ENCODE measurements at places on chromosomes 16 and 17.

DNA sequence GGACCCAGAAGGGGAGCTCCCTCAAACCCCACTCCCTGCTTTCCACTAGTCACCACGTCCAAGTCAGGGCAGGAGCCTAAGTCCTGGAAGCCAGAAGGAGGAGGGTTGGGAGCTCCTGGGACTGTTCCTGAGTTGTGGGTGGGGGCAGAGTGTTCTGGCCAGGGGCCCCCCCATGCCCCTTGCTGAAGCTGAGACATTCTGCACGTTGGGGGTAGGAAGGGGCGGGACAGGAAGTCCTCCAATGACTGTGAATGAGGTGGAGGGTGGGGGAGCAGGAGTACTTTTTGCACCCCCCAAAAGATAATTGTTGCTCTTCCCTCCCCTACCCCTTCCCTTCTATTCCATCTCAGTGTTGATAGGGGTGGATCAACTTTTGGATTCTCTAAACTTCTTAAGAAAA, 21.4 kb upstream of the C17orf113 start:
- no peak for DNase-seq

GRCh38 chr16:56300242-56300623, 108.9 kb downstream of the GNAO1 start:
- DNase-seq, result no peak

GRCh38 chr17:27640790-27641189, 9.8 kb downstream of the LGALS9 start:
- DNase-seq, result no peak

GRCh38 chr17:2905696-2906501, 109.7 kb downstream of the RAP1GAP2 start:
- no peak for DNase-seq

DNA sequence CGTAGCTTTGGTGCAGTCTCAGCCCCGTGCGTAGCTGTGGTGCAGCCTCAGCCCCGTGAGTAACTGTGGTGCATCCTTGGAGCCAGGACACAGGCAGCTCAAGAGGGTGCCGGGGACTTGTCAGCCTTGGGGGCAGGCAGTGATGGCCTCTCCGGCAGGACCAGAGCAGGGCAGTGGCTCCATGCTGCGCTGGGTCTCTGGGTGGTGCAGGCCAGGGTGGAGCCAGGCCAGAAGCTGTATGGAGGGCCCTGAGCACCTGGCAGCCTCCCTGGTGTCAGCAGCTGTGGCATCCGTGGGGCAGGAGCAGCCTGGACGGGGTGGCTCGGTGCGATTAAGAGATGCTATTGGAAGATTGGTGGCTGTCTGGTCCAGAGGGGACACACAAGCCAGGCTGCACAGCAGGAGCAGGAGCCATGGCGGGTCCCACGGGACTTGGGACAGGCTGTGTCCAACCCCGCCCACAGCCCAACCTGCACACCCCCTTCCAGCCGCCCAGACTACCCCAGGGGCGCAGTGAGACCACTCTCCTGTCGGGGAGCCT, 28.3 kb upstream of the CDH15 start:
- peak; percentile 12 for DNase-seq

GRCh38 chr16:22322021-22322471, 24.8 kb downstream of the POLR3E start:
- DNase-seq, result no peak

- DNase-seq, result no peak
Measured at GRCh38 chr16:27156579-27156978, 46.7 kb upstream of the KDM8 start.

- DNase-seq, result no peak
Measured at GRCh38 chr17:13544292-13544691, 57.4 kb downstream of the HS3ST3A1 start.

DNA sequence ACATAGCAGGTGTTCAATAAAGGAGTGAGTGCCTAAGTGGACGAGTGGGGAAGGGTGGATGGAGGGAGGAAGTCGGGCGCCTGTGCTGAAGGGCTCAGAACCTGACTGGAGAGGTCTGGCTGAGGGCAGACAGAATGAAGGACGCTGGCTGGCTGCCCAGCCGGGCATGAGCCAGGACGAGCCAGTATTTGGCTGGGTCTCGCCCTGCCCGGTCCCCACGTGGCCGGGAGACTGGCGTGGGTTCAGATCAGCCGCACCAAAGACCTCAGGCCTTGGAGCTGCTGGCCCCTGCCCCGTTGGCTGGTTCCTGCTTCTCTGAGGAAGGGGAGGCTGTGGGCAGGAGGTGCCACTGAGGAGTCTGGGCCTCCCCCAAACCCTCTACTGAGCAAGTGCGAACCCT, 79.8 kb downstream of the ENGASE start:
- DNase-seq, result no peak

GRCh38 chr16:78473031-78473699, 373.7 kb downstream of the WWOX start:
- DNase-seq, result no peak

DNA sequence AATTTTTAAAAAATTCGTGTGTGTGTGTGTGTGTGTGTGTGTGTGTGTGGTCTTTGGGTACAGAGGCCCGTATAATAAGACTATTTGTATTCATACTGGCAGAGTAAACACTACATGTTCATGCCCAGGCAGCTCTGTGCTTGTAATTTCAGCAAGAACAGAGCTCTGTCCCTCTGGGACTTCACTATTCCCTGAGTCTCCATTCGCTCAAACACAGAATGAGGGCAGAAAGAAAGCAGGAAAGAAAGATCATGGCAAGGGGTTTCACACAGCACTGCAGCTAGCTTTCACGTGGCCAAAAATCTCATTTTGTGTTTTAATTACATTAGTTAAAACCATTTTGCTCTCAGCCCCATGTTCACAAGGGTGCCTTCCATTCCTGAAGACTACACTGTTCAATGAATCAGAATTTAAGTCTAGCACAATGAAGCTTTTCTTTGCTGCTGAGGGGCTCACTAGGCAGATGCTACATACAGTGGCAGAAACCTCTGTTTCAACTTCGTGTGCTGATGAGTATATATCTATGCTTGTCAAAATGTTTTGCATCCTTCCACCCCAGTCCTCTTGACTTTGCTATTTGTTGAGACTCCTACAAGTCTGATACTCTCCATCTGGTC, 198.4 kb upstream of the C17orf78 start:
- DNase-seq, result no peak

DNA sequence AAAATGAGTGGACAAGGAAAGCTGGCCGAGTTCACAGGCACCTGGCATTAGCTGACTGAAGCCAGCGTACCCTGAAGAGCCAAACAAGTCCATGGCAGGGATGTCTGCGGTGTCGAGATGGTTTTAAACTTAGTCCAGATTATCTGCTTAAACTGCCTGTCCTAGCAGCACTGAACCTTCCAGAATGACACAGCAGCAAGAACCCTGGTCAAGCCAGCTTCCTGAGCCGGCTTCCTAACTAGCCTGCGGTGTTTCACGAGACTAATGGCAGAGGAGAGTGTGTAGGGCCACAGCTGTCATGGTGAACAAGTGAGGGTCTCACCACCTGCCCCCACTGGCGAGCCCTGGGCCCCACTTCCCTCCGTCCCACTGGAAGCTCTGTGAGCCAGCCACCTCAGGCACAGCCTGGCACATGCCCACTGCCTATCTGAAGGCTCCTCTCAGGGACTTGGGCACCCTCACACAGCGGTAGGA, 28.8 kb upstream of the MTSS2 start:
- no peak for DNase-seq

DNA sequence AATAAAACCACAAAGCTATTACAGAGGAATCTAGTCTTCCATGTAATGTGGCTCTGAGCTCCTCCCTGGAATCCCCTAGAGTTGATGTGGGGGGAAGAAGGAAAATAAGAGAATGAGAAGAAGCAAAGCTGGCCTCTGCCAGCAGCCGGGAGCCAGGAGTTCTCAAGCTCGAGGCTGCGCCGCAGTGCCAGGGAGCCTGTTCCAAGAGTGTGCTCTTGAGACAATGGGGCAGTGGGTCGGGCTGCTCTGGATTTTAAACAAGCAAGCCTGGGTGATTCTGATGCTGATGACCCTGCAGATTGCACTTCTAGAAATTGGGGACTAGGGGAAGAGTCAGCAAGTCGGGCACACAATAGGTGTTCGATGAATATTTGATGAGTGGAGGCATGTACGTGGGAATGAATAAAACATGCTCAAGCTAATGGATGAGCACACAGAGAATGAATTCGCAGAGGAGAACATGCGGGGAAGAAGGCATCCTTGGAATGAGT, 119.9 kb downstream of the CMIP start:
- DNase-seq, result no peak

GRCh38 chr16:10616419-10616755, 36.0 kb upstream of the EMP2 start:
- no peak for DNase-seq

GRCh38 chr17:80671825-80672110, 127.1 kb downstream of the RPTOR start:
- DNase-seq, result no peak

DNA sequence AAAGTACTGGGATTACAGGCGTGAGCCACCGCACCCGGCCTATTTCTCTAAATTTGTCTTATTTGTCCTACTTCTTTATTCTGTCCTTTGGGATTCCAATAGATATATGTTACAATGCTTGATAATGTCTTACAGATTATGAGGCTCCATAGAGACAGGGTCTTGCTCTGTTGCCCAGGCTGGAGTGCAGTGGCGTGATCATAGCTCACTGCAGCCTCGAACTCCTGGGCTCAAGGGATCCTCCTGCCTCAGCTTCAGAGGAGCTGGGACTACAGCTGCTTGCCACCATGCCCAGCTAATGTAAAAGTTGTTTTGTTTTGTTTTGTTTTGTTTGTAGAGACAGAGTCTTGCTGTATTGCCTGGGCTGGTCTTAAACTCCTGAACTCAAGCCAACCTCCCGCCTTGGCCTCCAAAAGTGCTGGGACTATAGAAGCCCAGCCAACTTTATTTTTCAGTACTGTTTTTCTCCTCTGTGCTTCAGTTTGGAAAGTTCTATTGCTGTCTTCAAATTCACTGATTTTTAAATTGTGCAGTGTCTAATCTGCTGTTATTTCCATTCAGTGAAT, 10.3 kb downstream of the ANKRD13B start:
- no peak for DNase-seq

- DNase-seq, result peak; percentile 26
Measured at GRCh38 chr16:62869837-62870236, 833.6 kb upstream of the CDH8 start.

DNA sequence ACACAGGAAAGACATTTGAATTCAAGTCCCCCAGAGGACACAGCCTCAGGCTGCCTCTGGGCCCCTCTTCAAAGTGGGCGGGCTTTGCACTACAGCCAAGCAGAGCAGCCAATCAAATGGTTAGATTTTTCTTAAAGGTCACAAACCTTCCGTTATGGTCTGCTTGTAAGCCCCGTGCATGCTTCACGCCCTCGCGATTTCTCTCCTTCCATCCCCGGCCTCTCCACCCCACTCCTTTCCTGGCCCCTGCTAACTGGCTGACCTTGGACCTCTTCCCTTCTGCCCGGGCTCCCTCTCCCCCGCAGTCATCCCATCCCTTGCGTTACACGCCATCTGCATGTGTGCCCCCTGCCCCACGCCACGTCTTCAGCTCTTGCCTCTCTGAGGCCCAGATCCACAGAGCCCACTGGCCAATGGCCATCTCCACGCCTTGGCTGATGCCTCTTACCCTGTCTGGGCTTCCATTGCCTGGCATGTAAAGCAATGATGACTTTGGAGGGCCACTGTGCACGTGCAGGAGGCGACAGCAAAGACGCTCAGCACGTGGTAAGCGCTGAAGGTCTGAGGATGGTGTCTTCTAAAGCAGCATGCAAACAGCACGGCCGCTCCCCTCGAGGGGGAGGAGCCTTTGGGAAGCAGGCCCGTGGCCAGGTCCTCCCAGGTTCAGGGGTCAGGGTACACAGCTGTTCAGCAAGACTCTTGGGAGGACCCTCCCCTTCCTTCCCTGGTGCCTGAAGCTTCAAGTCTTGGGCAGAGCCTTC, 86.8 kb downstream of the ZDHHC7 start:
- no peak for DNase-seq

DNA sequence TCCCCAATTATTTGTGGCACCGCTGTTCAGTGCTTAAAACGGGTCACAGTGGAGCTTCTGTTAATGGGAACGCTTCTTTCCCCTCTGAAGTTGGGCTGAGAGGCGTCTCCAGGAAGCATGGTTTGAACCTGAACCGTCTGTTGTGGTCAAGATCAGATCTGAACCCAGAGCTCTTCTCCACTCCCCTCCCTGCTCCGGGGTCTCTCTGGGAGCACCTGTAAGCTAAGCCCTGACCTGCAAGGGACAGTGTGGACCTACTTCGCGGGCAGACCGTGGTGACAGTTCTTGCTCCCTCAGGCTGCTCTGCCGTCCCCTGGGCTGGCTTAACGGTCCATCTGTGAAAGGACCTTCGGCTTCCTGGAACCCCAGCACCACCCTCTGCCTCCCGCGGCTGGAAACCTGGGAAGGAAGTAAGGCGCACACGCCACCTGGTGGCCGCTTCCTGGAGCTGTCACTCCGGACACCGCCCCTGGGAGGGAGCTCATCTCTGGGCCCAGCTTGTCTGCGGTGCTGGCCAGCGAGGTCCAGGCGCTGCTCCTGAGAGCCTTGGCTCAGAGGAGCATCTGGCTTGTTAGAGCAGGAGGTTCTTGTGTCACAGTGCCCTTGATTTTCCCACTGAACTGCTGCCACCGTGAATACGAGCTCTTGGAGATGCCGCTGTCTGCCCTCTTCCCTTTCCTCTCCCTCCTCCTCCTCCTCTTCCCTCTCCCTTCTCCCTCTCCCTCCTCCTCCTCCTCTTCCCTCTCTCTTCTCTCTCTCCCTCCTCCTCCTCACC, 518.5 kb upstream of the EEF2KMT start:
- peak; percentile 13 for DNase-seq

- no peak for DNase-seq
Measured at GRCh38 chr17:47686276-47686635, 7.7 kb upstream of the TBKBP1 start.

GRCh38 chr17:30956764-30957374, 14.0 kb upstream of the RNF135 start:
- DNase-seq, result no peak

DNA sequence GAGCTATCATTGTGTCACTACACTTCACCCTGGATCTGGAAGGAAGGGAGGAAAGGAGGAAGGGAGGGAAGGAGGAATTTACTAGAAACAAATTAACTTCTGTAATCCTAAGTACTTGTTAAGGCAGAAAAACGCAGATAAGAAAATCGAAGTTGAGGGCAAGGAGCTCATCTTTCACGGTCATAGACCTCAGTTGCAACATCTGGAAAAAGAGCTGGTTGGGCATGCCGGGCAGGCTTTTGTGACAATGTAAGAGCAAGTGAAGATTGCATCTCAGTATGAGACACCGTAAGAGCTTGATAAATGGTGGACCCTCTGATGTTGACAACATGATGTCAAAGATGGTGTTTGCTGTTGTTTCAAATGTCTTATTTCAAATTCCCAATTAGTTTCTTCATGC, 721.5 kb downstream of the MAF start:
- no peak for DNase-seq

GRCh38 chr17:78163881-78164747, 4.3 kb upstream of the SYNGR2 start:
- no peak for DNase-seq

DNA sequence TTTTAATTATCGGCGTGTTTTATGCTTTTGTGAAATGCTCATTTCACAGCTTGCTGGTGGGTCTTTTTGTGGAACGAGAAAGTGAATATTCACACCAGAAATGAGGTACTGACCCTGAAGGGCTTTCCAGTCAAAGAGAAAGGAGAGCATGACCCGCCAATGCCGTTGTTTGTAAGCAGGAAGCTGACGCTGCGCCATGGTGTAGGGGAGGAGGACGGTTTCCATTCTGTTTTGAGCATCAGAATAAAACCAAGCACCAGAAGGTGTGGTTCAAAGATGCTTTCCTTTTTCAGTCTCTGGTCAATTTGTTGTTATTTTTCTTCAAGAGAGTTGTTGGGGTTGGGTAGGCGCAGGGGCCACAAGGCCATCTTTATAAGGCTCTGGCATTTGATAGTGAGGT, 669.3 kb downstream of the WWOX start:
- no peak for DNase-seq
